ENCODE measurements at places on chromosomes 6 and 20.

DNA sequence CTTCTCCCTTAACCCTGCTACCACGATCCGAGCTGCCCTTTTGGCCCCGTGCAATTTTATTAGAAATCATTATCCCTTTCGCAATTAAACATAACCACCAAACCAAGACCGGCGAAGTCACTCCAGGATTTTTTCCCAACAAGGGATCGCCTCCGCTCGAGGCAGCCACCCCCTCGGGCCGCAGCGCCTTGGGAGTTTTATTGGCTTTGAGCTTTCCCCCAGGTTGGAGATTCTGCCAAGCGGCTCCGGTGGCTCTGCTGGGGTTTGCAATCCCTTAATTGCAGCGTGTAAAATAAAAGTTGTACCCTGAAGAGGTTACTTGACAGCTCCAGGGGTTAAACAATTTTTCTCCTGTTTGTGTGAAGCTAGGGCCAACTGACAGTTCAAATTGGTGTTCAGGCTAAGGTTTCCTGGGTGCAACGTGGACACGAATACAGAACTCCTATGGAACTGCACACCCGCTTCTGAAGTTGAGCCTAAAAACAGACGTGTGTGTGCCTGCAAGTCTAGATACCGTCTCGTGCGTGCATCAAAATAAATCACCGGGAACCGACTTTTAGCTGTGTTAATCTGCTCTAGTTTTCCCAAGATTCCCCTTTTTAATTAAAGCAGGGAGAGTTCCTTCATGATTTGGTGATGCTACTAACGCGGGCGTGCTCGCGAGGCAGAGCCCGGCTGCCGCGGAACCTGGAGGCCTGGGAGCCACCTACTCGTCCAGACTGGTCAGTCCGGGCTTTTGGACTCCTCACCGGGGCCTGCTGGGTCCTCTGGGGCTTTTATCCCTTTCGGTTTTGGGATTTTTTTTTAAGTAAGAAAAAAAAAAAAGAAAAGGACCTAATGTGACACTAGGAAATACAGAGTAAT, 975 bp upstream of the TFAP2A start:
- DNase-seq, result no peak

GRCh38 chr6:159879856-159880255, 10.9 kb upstream of the MAS1 start:
- DNase-seq, result no peak

- DNase-seq, result no peak
Observed at GRCh38 chr6:114068116-114068515, 97.2 kb upstream of the HDAC2 start.

DNA sequence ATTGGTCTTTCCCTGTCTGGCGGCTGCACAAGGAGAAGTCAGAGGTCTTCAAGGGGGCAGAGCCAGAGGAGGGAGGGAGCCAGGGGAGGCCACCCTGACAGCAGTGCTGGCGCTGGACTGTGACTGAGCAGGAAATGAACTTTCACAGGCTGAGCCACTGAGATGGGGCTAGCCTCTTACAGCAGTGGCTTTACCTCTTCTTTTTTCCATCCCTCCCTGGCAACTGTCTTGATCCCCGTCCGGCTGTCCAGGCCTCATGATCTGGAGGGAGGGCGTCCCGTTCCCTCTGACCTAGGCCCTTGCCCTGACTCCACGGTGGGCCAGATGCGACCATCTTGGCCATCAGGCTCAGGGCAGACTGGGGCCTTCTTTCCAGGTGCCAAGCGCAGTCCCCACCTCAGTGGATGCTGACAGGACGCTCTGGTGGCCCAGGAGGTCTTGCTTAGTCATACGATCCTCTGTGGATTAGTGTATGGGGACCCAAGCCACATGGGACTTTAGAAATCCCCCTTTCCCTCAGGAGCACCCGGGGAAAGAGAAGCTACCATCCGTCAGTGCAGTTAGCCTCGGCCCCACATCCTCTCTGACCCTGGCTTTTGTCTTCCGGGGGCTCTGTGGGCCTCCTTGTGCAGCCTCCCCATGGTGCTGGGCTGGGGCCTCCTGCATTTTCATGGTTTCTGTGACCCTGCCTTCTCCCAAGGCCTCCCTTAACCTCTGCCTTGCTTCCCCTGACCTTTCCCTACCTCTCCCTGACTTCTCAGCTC, 57.4 kb upstream of the CCDC167 start:
- DNase-seq, result no peak

DNA sequence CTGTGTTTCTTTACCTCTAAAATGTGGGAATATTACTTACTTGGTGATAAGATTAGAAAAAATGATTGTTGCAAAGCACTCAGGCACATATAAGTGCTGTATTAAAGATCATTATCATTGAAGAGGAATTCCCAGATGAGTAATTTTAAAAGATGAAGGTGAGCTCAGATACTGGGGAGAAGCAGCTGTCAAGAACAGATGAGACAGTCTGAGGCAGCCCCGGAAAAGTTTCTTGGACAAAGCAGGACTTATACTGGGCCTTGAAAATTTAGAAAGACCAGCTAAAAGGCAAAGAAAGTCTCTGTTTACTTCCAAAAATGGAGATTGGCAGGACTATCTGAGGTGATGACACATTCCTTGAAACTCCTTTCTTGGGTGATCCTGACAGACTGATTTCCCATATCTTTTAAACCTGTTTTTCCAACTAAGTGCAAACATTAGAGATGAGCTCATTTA, 93.8 kb upstream of the MARCKS start:
- DNase-seq, result no peak

DNA sequence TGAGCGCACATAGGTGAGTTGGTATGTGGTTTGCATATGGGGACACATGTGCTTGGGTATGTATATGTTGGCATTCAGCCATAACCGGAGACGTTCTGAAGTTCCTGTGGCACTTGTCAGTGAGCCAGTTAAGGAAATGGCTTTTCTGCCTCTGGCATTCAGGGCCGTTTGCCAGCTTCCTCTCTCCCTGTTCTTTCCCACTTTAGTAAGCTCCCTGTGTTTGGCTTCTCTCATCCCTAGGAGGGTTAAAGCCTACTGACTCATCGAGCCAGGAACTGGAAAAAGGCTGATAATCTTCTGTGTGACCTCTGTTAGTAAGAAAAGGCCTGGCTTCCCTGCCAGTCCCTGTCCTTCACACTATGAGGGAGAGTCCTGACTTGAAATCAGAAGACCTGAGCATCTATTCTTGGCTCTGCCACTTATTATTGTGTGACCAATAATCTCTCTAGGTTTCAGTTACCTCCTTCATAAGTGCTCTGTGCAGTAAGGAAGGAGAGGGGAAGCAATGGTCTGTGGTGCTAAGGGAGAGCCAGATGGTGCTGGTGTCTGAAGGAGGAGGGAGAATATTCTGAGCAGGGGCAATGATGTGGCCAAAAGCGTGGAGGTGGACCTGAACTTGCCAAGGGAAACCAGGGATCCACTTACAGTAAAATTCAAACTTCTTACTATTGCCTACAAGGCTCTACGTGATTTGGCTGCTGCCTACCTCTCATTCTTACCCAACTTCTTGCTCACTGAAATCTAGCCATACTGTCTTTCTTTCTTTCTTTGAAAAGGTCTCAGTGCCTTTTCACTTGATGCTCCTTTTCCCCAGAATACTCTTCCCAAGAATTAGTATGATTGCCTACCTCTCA, 31.4 kb downstream of the ACSS2 start:
- DNase-seq, result peak; percentile 93

- no peak for DNase-seq
Observed at GRCh38 chr20:3738111-3739053, 5.9 kb downstream of the HSPA12B start.

DNA sequence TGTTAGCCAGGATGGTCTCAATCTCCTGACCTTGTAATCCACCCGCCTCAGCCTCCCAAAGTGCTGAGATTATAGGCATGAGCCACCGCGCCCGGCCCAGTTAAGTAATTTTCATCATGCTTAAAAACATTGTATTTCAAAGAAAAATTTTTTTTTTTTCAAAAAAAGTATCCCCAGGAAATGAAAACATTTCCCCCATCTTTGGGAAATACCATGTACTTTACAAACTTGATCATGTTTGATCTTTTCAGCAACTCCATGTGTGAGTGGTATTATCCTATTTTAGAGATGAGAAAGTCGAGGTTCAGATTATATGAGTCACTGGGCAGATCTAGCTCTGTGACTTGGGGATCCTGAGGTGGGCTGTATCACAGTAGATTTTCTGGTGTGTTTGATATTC, 11.8 kb downstream of the CHMP4B start:
- no peak for DNase-seq

DNA sequence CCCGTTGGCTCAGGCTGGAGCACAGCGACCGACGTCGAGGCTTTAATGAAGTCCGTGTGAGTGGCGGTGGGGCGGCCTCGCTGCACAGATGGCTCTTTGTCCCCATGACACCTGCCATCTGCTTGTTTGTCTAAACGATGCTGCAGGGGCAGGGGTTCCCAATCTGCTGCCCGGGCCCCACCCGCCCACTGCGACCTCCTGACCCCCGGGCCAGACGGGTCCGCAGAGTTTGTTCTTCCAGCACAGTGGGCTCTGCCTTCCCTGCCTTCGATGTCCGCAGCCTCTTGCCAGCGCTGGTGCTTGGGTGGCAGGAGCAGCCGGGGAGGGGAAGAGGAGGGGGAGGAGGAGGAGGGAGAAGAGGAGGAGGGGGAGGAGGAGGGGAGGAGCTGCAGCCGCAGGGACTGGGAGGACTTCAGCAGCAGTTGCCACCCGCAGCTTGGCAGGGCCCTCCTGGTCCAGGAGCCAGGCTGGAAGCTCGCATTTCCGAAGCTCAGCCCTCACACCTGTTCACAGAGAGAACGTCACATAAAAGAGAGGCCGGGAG, 210.0 kb downstream of the DLL1 start:
- no peak for DNase-seq

- no peak for DNase-seq
Observed at GRCh38 chr6:126524811-126525326, 185.0 kb downstream of the CENPW start.

- no peak for DNase-seq
Observed at GRCh38 chr6:162116902-162117525, 610.6 kb downstream of the PRKN start.

- no peak for DNase-seq
Observed at GRCh38 chr6:139277587-139277986, 14.2 kb downstream of the TXLNB start.

- DNase-seq, result no peak
Observed at GRCh38 chr20:25308671-25309394, 60.9 kb downstream of the PYGB start.

DNA sequence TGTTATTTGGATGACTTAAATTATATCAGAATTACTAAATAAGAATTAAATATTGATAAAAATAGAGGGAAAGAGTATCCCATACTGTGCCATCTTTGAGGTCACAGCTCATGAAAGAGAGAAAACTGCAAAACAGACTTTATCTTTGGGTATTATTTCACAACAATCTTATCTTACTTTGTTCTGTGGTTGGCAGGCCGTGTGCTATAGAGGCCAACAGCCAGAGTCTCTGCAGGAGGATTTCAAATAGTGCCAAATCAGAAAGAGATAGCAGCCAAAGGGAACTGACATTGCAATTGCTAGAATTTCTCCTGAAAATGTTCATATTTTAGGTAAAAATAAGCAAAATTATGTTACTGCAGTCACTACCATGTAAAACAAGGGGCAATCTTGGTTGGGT, 354.2 kb downstream of the GRIK2 start:
- DNase-seq, result no peak

DNA sequence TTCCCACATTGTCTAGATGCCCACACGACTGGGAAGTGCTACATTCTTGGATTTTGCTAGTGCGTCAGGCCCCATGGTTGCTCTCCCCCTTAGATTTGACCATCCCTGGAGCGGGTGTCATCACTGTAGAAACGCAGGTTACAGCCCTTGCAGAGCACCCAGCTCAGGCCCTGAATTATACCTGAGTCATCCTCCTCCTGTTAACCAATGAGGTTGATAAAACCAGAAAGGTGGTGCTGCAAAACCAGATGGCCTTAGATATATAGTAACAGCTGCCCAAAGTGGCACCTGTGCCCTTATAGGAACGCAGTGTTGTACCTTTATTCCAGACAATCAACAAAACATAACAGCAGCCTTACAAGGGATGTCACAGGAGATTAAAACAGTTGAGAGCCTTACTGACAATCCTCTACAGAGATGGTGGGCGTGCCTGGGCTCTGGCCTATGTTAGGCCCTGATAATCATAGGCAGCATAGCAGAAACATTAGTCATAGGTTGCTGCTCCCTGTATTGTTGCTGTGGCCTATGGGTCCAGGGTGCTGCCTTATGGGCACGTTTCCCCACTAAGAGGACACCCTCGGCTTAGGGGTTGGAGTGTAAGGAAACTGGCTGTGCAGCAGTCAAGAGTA, 33.6 kb upstream of the HSF2 start:
- no peak for DNase-seq

DNA sequence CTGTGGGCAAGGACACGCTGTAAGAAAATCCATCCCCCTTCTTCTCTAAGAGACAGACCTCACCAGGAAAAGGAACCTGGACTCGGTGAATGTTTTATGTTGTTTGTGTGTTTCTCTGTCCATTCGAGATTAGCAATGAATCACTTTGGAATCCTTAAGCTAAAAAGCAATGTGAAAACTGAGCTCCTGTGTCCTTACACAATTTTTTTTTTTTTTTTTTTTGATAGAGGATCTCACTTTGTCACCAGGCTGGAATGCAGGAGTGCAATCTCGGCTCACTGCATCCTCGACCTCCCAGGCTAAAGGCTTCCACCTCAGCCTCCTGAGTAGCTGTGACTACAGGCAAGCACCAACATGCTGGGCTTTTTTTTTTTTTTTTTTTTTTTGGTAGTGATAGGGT, 32.1 kb downstream of the BFSP1 start:
- no peak for DNase-seq

GRCh38 chr6:7215798-7216231, 97.2 kb downstream of the SSR1 start:
- no peak for DNase-seq

DNA sequence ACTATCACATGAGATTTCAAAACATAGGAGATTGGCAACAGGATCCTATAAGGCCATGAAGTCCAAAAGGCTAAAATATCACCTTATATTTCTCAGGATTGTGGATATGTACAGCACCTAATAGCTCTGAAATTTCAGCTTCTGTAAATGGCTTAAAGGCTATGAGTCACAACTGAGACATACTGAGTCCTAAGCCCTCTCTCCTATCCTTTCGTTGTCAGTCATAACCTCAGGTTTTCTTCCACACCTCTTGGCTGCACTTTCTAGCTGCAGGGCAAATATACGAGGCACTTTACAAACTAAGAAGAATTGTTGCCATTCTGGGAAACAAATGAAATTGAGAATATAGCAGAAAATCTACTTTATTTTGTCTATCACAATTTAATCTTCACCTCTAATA, 969.9 kb upstream of the EPHA7 start:
- no peak for DNase-seq

DNA sequence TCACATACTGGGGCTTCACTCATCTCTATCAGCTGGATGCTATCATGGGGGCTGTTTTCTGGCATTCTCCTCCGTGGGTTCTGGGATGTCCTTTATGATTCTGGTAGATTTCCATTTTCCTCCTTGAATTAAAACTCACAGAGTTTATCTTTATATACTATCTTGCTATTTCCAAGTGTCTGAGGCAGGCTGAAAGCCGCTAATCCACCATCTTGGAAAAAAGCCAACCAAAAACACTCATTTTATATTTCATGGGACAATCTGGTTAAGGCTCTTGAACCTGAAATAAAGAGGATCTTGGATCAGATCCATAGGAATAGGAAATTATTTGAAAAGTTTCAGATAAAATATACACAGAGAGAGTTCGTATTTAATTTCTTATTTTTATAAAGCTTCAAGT, 86.0 kb downstream of the AFG1L start:
- no peak for DNase-seq
